ENCODE measurements at places on chromosomes 11 and 22. TPM values are rescaled to one million over a fixed set of nuclear protein-coding genes. Genes with fewer than 3 reads are reported as not detected.

The NPTXR gene
- total RNA-seq: 3.7 TPM

The ZNF202 gene
- total RNA-seq: 11.4 TPM

The C11orf87 gene
- not detected for total RNA-seq

The OR8G1 gene
- not detected for total RNA-seq

The CDK2AP2 gene
- total RNA-seq: 24.4 TPM

The RBM4 gene
- 183 TPM for total RNA-seq

The CCT8L2 gene
- not detected for total RNA-seq

The ANO9 gene
- 84.0 TPM for total RNA-seq

The ANO1 gene
- total RNA-seq: not detected
